Effector CD4-positive, alpha-beta T cell (primary cell): ENCODE measurements at places on chromosomes 16 and 17.

GRCh38 chr16:63361032-63361624 lies 1324.9 kb upstream of the CDH8 start:
- no peak for DNase-seq

DNA sequence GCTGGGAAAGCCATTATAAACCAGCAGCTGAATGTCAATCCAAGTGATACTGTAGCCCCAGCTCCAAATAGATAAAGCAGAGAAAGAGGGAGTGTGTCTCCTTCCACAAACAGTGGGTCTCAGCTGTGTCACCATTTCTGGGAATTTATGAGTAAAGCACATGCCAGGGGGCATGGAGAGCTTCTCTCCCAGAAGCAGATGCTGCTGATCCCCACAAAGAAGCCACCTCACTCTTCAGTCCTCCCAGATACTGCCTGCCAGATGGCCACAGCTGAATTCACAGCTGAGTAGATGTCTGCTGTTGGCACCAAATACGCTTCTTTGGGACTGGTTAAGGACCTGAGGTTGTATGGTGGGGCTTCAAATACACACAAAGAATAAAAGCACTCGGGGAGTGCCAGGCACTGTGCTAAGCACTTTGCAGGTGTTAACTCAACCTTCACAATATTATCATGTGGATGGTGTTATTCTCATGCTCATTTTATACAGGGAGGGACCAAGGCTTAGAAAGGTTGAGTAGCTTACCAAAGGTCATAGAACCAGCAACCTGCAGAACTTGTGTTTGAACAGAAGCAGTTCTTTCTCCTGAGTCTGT lies 298.3 kb downstream of the CDH11 start:
- DNase-seq = no peak

GRCh38 chr17:17201907-17202306 lies 4.2 kb downstream of the PLD6 start:
- no peak for DNase-seq

DNA sequence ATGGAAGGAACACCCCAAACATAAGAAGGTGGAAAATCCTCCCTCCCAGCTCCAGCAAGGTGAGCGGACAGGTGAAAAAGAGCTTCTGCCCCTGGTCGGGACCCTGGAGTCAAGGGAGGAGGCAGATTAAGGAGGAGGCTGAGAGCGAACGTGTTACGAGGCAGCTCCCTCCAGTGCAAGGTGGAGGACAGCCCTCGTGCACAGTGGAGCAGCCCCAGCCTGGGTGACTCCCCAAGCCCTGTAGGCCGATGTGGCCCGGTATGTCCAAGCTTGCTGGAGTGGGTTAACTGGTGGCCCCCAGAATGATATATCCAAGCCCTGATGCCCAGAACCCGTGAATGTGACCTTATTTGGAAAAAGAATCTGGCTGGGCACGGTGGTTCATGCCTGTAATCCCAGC lies 15.5 kb upstream of the CRISPLD2 start:
- DNase-seq = no peak

- DNase-seq = no peak
Measured at GRCh38 chr17:8746501-8747236, 2.0 kb upstream of the CCDC42 start.

- no peak for DNase-seq
Measured at GRCh38 chr16:53986793-53987192, 282.8 kb downstream of the FTO start.

GRCh38 chr17:7834542-7834956 lies 532 bp downstream of the KDM6B start:
- DNase-seq = peak; percentile 56

DNA sequence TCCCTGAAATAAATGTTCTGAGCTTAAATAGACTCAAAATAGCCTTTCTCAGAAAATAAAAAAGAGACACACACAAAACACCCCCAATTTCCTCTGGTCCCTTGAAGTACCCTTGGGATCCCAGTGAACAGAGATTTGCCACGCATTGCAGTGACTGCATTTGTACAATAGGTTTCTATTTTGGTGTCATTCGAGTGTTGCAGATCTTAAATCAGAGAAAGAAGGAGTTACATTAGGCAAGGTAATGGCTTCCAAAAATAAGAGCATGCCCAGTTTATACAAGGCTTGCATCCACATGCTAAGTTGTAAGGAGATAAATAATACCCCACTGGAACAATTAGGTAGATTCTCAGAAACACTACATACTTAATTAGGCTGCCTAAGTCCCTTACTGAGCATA lies 2.2 kb downstream of the TOX3 start:
- DNase-seq = no peak
